ENCODE measurements at places on chromosomes 1 and 21. TPM values are rescaled to one million over a fixed set of nuclear protein-coding genes. Genes with fewer than 3 reads are reported as not detected.

DNA sequence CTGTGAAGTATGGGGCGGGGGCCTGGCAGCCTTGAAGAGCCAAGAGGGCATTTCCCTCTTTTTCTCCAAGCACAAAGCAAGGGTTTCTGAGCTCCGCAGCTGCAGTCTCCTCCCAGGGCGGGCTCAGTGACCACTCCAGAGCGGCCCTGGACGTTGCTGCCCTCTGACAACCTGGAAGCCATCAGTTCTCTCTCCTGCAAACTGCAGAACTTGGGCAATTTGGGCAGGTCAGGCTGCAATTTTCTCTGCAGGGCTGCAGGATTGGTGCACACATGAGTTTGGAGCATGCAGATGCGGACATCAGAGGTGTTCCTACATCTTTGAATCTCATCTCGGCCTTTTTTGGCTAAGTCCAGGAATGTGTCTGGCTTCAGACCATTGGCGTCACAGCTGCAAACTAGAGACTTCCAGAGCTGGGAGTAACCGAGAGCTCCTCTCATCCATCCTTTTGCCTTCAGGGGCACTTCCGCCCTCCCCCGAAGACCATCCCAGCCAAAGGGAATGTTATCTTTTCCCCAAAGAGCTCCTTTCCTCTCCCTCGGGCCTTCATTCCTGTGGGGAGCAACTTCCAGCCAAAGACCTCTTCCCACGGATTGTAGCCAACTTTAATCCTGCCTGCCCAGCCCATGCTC, 139.6 kb upstream of the WNT4 start:
- no peak for DNase-seq
- no peak overlapping the region for H3K27ac ChIP-seq
- H3K36me3 ChIP-seq, result no peaks in the 10 kb centered on the region
- no peak overlapping the region for H3K4me3 ChIP-seq

DNA sequence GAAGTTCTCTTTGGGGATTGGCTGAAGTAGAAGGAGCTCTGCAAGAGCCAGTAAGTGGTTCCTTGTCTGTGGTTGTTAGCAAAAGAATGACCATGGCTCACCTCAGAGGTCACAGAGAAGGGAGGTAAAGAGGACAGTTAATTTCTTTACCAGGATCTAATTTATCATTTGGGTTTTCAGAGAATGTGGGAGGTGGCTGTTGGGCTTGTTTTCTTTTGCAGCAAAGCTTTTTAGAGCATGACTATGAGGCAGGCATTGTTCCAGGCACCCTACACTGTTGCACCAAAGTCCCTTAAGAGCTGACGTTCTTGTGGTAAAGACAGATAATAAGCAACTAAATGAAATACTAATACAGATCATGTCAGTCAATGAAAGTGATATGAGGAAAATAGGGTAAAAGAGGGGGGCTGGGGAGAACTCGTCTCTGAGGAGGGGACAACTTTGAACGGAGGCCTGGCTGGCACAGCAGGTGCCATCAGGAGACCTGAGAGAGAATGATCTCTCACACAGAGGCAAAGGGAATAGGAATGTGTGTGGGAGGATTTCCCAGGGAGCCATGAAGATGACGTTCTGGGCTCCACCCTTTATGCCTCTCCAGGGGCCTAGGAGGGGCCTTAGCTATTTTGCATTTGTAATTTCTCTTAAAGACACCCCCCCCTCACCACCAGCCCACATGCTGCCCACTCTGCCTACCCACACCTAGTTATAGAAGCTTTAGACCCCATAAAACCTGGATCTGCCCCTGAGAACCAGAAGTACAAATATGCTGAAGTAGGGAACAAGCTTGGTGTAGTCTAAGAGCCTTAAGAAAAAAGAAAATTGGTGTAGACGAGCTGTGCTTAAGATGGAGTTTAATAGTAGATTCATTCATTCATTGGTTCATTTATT, 177.5 kb downstream of the ROR1 start:
- DNase-seq, result no peak
- no peak overlapping the region for H3K4me3 ChIP-seq
- no peaks in the 10 kb centered on the region for H3K36me3 ChIP-seq
- no peak overlapping the region for H3K27ac ChIP-seq

The FPGT gene
- total RNA-seq, result 5.4 TPM

GRCh38 chr1:231686384-231686783, 59.8 kb downstream of the DISC1 start:
- H3K36me3 ChIP-seq, result no peaks in the 10 kb centered on the region
- H3K27ac ChIP-seq, result no peak overlapping the region
- no peak for DNase-seq

GRCh38 chr1:169891539-169891885, 2.2 kb downstream of the SCYL3 start:
- peak overlapping the region; percentile 78 for H3K27ac ChIP-seq
- no peak overlapping the region for H3K4me3 ChIP-seq
- peaks cover 21% of the 10 kb centered on the region for H3K36me3 ChIP-seq
- DNase-seq, result no peak

DNA sequence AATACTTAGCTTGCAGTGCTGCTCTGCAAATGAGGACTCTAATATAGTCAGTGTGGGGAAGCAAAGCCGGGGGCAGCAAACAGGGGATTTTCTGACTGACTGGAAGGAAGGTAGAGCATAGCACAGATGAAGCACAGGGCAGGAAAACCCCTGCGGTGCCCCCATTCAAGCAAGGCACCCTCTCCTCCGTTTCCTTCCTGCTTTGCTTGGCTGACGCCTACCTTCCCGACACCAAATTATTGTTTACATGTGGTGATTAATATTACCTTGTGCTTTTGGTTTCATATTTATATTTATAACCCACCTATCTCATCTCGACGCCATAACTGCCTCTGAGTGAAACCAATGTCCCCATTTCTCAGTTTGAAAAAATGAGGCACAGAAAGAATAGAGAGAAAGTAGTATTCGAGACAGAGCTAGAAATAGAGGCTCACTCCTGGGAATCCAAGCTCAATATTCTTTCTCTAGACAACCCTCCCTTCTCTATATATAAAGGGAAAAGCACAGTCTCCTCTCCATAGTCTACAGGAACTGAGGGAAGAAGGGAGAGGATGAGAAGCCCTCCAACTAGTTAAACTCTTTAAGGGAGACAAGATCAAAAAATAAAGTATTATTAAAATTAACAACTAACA, 41.3 kb downstream of the PIK3C2B start:
- no peaks in the 10 kb centered on the region for H3K27me3 ChIP-seq
- no peak overlapping the region for H3K4me3 ChIP-seq
- peaks cover 13% of the 10 kb centered on the region for H3K36me3 ChIP-seq
- DNase-seq, result peak; percentile 92
- H3K27ac ChIP-seq, result peak overlapping the region; percentile 83

The S100A5 gene
- total RNA-seq, result not detected

DNA sequence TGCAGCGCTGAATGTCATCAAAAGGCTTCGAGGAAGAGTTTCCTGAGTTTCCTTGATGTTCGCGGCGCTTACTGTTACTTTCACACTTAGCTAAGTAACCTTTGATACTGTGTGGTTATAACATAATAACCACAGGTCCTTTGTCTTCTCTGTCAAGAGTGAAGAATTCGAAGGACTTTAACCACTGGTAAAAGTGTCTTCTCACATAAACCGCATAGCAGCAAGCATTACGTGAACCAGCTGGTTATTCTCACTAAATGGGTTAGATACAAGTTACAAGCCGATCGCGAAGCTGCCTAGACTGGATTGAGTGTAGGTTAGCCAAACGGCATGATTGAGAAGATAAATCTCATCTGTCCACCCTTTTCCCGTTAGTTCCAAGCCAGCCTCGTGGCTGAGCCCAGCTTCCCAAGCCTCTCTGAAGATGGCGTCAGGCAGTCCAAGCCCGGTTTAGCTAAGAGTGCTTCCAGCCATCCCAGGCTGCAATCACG, 18.3 kb upstream of the IFNGR2 start:
- peak overlapping the region; percentile 32 for H3K27ac ChIP-seq
- no peak overlapping the region for H3K4me3 ChIP-seq
- H3K4me1 ChIP-seq, result peaks cover 62% of the 10 kb centered on the region
- peak; percentile 84 for DNase-seq
- H3K36me3 ChIP-seq, result no peaks in the 10 kb centered on the region
- H3K27me3 ChIP-seq, result peaks cover 52% of the 10 kb centered on the region

DNA sequence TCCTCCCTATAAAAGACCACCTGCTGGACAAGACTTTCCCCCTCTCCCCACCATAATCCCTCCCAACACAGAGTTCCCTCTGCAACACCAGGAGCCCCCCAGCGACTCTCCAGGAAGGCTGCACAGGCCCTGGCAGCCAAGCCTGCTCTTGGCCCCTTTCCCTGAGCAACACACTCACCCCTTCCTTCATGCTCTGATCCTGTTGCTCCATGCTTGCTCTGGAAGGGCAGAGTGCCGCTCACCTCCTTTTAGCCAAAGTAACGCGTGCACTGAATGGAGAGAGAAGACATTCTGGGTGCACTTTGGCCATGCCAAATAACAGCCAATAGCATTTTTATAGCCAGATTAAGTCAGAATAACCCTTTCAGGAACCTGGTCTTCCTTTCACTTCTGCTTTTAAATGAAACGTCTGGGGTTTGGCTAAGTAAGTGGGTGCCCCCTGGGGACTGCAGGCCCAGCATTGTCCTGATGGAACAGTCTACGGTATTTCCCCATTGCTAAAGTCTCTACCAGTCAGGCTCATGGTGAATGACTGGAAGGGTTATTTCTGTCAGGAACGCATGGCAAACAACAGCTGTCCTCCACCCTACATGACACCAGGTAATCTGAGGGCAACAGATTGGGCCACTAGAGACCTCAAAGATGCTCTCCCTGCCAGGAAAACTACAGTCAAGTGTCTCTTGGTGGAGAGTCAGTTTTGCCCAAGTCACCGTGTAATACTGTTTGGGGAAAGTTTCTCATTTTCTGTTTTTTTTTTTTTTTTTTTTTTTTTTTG, at the start of gene SLC2A5:
SLC2A5 (minus strand) TSS at position 310 of the 775 bp plus-strand sequence; CDS start at position 211, 99 bp downstream.
- H3K4me3 ChIP-seq, result peak within 1 kb of the TSS; percentile 2
- DNase-seq, result no peak
- no peaks in the 10 kb centered on the region for H3K27me3 ChIP-seq
- no peak within 1 kb of the TSS for H3K27ac ChIP-seq
- no peaks in the 10 kb centered on the region for H3K36me3 ChIP-seq

DNA sequence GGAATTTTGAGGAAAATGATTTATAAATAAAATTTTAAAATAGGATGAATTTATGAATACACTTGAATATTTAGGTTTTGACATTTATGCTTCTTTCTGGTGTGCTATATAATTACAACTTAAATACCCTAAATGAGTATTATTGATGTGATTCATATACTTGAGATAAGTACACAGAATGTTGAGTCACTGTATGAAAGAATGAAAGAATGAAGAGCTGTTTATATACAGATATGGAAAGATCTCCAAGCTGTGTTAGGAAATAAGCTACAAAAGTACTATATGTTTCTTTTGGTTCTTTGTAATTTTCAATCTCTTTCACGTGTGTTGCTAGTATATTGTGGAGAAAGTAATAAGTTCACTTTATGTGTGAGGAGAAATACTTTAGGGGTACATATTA, 147.2 kb downstream of the RASAL2 start:
- H3K4me1 ChIP-seq, result no peaks in the 10 kb centered on the region
- DNase-seq, result no peak
- H3K4me3 ChIP-seq, result no peak overlapping the region
- H3K27me3 ChIP-seq, result no peaks in the 10 kb centered on the region
- no peak overlapping the region for H3K27ac ChIP-seq

The LENEP gene
- not detected for total RNA-seq

Measured in natural killer cell (primary cell).